ENCODE measurements at places on chromosomes 7 and 10.

GRCh38 chr10:17075533-17076359 lies 53.9 kb downstream of the CUBN start:
- DNase-seq = no peak

DNA sequence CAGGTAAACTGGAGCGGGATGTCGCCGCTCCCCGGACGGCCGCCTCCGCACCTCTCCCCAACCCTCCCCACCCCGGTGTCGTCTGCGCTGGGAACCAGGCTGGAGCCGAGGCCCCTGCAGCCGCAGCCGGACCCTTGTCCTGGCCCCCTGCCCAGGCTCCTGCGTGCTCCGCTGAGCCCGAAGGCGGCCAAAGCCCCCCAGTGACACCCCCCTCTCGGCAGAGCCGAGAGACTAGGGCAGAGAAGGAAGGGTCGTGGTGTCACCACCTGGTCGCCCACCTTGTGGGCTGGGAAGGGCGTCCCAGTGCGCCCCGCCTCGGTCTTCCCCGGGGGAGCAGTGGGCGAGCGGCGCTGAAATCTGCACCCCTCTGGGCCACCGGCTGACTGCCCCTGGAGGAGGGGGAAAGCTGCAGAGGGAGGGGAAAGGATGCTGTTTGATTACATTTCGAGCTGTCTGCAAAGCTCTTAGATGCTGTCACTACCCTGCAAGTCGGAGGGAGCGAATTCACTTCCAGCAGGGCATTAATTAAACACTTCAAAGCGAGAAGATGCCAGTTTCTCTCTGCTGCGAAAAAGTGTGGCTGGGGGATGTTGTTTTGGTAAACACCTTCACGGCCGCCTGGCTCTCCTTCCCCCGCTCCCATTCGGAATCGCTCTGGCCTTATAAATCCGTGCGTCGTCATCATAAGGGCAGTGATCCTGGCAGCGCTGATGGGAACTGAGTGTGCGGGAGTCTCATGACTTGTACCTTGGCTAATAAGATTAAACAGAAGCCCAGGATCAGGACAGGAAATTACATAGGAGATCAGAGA lies 622 bp downstream of the DYNC1I1 start:
- peak; percentile 91 for DNase-seq

DNA sequence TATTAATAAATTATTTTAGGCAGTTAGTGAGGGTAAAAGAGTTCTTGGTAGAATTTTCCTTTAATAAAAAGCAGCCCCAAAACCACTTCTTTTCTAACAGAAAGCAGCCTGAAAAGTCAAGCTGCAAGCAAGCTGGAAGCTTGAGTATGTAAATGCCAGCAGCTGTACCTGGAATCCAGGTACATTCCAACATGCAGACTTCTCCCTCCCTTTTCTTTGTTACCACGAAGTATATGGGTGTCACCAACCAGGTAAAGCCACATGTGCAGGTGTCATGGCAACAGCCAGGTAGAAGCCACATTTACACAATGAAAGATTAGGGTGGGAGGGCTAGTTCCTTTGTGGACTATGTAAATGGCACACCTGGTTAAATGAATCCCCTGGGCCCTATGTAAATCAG lies 114.6 kb downstream of the EPC1 start:
- no peak for DNase-seq

DNA sequence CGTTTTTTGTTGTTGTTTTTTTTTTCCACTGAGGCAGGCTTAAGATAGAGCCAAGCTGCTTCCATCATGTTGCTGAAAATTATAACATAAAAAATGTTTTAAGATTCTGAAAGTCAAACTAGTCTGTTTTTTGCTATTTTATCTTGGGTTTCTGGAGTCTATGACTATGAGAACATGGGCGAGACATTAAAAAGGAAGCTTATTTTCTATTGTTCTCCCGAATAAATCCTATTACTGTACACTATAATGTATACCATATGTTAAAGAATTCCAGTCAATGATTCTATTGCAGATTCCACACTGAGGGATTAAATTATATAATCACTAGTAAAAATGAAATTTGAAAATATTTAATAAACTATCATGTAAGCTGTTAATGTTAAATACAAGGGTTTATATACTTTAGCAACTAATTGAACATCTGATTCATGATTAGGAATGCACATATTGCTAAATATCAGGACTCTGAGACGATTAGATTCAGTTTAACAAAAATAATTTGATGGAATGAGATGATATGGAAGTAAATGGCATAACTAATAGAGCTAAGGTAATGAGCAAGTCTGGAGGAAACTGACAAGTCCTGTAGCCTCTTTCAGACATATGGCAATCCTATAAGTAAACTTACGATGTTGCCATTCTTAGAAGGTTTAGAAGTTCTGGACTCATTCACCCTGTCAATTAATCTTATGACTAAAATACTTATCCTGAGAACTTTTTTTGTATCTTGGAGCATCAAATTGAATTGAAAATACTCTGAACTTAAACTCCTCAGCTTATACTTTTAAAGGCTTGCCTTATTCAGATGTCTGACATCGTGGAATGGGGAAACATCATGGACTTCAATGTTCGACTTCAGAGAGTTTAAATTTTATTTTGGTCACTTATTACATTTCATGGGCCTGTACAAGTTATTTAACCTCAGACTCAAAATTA lies 294.8 kb upstream of the DGKB start:
- DNase-seq = no peak

Measured in sigmoid colon (tissue), 7 donors.